SK-N-DZ (cell line): ENCODE measurements at places on chromosomes 7 and 10.
A peak's percentile ranks its signal among the peaks of the same experiment; 100 is the strongest.

DNA sequence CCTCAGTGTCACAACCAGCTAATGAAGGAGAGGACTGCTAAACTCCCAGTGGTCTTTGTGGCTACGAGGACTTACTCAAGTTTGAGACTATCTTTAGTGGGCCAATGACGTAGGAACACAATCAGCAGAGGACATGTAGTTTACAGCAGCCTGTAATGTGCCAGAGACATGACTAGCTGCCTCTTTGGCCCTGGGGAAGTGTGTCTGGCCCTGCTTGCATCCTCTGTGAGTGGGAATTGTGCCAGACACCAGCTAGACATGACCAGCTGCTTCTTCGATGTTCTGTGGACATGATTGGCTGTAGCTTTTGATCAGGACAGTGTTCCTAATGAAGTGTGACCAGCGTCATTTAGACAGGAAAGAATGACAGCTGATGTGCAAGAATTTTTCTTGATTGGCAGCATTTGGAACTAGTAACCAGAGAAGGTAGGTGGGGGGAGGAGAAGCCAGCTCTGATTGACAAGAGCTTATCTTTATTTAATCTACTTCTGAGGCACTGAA, 141.7 kb downstream of the AUTS2 start:
- peak; percentile 68 for DNase-seq

- DNase-seq: no peak
These were observed 123.2 kb upstream of the LANCL2 start for GRCh38 chr7:55241958-55242357.

DNA sequence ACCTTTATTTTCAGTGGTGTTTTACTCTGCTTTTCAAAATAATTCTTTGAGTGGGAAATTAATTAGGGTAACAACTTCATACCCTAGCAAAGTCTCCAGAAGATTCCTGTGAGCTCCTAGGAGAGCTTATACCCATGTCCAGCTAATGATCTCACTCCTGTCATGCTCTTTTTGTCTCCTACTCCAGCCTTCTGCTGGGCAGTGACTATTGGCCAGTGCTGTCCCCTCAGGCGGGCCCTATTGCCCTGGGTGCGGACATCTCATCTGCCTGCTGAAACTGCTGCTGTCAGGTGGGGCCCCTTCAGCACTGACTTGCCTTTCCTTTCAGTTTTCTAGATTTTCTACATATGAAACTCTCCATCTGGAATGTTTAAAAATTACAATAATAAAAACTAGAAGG, 80.3 kb downstream of the EBLN1 start:
- no peak for DNase-seq

GRCh38 chr10:64358907-64359306, 837.7 kb downstream of the REEP3 start:
- DNase-seq: no peak

- DNase-seq: no peak
These were observed 239.5 kb upstream of the PITRM1 start for GRCh38 chr10:3412071-3412582.

GRCh38 chr7:39016609-39017008, 38.9 kb downstream of the POU6F2 start:
- DNase-seq: no peak

GRCh38 chr7:74083928-74084721, 521 bp downstream of the LIMK1 start:
- DNase-seq: no peak

- DNase-seq: no peak
These were observed 55.2 kb upstream of the C10orf71 start for GRCh38 chr10:49243610-49244283.

- no peak for DNase-seq
These were observed 13.9 kb downstream of the EIF4H start for GRCh38 chr7:74187915-74188675.

- DNase-seq: no peak
These were observed 198.3 kb downstream of the BAMBI start for GRCh38 chr10:28875549-28876081.

GRCh38 chr7:144256112-144256511, 8.5 kb downstream of the OR2A7 start:
- peak; percentile 0 for DNase-seq

- DNase-seq: no peak
These were observed 13.2 kb downstream of the HDAC9 start for GRCh38 chr7:18508443-18509427.

DNA sequence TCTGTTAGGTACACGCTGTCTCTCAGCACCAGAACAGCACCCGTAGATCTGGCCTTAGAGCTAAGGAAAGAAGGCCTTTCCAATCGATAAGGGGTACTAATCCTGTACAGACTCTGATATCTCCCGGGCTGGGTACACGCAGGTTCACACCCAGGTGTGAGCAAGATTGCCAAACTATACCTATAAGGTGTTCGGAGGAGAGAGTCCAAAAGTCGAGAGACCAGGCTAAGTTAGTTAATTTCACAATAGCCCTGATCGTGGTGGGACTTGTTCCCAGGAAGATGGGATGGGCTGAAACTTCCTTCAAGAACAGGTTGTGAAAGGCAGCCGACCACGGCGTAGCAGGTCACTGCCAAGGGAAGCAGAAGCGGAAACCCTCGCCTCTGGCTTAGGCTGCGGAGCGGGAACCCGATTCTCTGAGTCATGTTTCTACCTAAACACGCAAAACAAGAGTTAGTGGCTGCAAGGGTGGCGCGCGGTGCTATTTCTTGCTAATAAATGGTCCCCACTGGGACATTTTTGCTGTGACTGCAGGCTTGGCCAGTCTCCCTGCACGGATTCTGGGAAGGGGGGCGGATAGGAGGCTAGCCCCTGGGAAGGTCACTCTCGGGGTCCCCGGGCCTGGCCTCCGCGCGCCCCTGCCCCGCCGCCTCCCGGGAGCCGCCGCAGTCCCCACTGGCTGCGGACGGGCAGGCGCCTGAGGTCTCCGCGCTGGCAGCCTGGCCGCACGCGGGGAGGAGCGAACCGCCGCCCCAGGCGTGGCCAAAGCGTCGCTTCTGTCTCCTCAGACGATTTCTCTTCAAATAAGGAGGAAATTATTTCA, 75.4 kb upstream of the PDSS1 start:
- DNase-seq: no peak
